Activated CD8-positive, alpha-beta memory T cell treated with anti-CD3 and anti-CD28 coated beads for 1 hour (primary cell): ENCODE measurements at places on chromosomes 6 and 20.
A peak's percentile ranks its signal among the peaks of the same experiment; 100 is the strongest.

- no peak for DNase-seq
Observed at GRCh38 chr6:71466362-71466761, 177.8 kb downstream of the OGFRL1 start.

DNA sequence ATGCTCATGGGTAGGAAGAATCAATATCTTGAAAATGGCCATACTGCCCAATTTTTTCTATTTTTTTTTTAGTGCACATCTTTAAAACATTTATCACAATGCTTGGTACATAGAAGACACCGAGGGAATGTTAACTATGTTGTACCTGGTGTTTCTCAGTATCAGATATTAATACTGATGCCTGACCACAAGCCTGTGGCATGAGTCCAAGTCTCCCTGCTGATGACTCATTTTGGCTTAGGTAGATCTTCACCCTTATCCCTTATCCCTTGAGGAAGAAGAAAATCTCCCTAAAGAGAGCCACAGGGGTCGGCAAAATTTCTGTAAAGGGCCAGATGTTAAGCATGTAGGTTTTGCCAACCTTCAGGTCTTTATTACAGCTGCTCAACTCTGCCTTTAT lies 14.5 kb downstream of the CD109 start:
- DNase-seq, result no peak

GRCh38 chr6:44268095-44268628 lies 2.1 kb upstream of the TMEM151B start:
- DNase-seq, result no peak

DNA sequence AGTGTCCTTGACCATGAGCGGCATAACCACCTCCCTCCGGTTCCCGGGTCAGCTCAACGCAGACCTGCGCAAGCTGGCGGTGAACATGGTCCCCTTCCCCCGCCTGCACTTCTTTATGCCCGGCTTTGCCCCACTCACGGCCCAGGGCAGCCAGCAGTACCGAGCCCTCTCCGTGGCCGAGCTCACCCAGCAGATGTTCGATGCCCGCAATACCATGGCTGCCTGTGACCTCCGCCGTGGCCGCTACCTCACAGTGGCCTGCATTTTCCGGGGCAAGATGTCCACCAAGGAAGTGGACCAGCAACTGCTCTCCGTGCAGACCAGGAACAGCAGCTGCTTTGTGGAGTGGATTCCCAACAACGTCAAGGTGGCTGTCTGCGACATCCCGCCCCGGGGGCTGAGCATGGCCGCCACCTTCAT lies 4.9 kb downstream of the TUBB1 start:
- no peak for DNase-seq

- no peak for DNase-seq
Observed at GRCh38 chr6:163725008-163725941, 310.8 kb downstream of the QKI start.

DNA sequence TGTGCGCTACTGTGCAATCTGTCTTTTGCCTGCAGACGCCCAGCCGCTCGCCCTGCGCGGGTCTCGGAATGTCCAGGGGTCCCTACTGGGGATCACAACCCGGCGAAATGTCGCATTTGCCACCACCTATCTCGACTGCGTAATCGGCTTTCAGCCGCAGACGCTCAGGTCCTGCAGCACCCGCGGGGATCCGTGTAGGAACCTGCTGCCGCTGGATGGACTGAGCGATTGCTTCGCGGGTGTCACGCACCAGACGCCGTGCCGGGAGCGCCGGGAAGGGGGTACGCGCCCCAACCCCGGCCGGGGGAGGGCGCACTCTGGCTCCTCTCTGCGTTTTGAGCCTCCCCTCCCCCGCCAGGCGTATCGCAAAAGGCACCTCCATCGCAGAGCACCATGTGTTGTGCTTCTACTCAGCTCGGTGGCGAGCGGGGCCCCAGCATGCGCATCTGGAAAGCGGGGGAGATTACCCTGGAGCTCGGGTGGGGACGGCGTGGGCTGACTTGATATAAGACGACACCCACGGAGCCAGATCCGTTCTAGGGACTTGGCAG lies 747 bp upstream of the PTPRA start:
- DNase-seq, result peak; percentile 66

DNA sequence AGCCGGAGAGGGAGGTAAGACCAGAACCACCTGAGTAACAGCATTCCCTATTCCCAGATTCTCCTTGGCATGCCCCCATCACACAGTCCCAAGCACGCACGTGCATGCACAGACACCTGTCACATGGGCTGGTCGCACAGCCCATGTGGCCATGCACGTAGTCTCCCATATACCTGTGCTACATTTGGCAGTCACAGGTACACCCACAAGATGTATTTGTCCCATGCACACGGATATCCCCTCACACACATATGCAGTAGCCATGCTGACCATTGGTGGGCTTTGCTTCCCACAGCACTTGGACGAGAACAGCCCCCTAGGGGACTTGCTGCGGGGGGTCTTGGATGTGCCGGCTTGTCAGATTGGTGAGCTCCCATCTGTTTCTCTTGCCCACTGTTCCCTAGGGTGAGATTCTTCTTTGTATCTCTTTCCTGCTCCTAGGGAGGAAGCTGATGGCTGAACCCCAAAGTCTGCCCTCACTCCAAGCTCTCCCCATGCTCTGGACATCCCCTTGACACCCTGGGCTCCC lies 31.9 kb downstream of the PLCG1 start:
- DNase-seq, result no peak

GRCh38 chr6:159880412-159880975 lies 10.3 kb upstream of the MAS1 start:
- DNase-seq, result no peak

DNA sequence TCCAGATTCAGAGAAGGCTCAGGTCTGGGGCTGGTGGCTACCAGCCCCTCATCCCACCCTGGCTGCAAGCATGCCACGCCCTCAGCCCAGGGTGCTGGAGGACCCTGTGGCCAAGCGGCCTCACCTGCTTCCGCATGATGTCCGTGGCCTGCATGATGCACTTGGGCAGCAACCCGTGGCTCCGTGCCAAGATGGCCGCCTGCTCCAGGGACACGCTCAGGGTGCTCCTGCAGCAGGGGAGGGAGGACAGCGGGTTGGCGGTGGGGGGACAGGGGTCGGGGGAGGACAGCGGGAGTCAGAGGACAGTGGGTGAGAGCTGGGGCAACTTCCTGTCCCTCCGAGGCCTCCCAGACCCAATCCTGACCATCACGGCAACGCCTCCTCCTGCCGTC lies 200.1 kb downstream of the PREX1 start:
- no peak for DNase-seq

GRCh38 chr20:34824452-34824805 lies 1.0 kb downstream of the NCOA6 start:
- peak; percentile 34 for DNase-seq

GRCh38 chr6:149925253-149925973 lies 2.5 kb upstream of the RAET1G start:
- DNase-seq, result no peak

- no peak for DNase-seq
Observed at GRCh38 chr20:20554951-20555350, 157.5 kb downstream of the RALGAPA2 start.
